ENCODE measurements at places on chromosomes 12 and 14.

GRCh38 chr12:119139448-119139847 lies 39.3 kb upstream of the HSPB8 start:
- DNase-seq: no peak

- no peak for DNase-seq
Measured at GRCh38 chr14:104101651-104102281, 16.3 kb downstream of the ASPG start.

DNA sequence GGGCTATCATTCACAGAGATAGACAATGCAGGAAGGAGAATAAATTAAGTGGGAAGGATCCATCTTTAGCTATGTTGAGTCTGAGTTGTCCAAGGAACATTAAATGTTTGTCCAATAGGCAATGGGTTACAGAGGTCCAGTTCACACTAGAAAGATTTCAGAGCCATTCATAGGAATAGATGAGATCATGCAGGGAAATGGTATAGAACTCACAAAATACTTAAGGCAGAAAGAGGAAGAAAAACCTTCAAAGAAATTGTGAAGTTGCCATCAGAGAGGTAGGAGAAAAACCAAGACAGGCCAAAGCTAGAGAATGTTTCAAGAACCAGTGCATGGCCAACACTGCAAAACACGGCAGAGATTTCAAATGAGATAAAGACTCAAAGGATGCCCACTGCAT lies 94.1 kb downstream of the PHLDA1 start:
- no peak for DNase-seq

GRCh38 chr14:106845286-106846087 lies 1319.1 kb downstream of the TMEM121 start:
- DNase-seq: no peak

DNA sequence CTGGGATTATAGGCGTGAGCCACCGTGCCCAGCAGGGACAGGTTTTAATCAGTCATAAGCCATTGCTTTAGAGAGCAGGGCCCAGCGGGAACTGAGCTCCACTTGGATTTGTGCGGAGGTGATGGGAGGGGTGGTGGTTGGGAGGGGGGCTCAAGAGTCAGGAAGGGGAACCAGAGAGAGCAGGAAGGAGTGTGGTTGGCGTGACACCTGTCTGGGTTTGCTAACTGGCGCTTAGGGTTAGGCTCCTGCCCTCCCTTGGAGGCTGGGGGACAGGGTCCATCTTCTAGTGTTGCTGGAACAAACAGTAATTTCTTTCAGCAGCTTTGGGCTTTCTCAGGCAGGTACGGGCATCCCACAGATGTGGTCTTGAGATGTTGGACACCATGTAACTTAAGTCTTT lies 7.5 kb upstream of the ALDH2 start:
- DNase-seq: no peak

- no peak for DNase-seq
Measured at GRCh38 chr12:52171950-52172512, 19.8 kb downstream of the KRT80 start.

DNA sequence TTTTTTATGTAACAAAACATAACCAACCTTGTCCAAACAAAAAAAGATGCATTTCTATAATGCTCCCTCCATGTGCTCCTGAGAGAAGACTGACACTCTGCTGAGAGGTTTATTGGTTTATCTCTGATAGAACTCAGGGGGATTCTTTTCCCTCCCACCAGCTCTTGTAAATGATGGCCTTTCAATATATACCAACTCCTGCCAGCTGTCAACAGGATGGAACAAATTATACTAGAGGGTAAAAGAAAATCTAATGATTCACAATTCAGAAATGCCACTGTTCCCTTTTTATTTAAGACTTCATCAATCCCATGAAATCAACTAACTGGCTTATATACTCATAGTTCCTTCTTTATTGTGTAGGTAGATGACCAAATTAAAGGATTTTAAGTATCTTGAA lies 25.4 kb downstream of the PSMC1 start:
- DNase-seq: no peak

GRCh38 chr12:132375747-132376463 lies 46.5 kb upstream of the GALNT9 start:
- DNase-seq: no peak

GRCh38 chr12:119412811-119413794 lies 78.6 kb downstream of the CCDC60 start:
- DNase-seq: no peak

DNA sequence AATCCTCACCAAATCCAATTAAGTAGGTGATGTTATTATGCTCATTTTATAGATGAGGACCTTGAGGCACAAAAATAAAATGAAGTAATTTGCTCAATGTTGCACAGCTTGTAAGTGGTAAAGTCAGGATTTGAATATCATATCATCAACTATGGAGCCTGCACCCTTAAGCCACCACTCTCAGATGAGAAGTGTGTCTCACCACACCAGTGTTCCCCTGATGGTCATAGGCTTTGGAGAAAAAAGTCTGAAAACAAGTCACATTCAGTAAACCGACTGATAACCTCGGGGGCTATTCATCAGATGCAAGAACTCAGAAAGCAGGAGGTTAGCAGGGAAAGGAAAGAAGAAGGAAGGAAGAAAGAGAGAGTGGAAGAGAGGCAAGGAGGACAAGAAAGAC lies 2.8 kb downstream of the TSHR start:
- no peak for DNase-seq

- no peak for DNase-seq
Measured at GRCh38 chr14:71471634-71472355, 460.4 kb upstream of the RGS6 start.

DNA sequence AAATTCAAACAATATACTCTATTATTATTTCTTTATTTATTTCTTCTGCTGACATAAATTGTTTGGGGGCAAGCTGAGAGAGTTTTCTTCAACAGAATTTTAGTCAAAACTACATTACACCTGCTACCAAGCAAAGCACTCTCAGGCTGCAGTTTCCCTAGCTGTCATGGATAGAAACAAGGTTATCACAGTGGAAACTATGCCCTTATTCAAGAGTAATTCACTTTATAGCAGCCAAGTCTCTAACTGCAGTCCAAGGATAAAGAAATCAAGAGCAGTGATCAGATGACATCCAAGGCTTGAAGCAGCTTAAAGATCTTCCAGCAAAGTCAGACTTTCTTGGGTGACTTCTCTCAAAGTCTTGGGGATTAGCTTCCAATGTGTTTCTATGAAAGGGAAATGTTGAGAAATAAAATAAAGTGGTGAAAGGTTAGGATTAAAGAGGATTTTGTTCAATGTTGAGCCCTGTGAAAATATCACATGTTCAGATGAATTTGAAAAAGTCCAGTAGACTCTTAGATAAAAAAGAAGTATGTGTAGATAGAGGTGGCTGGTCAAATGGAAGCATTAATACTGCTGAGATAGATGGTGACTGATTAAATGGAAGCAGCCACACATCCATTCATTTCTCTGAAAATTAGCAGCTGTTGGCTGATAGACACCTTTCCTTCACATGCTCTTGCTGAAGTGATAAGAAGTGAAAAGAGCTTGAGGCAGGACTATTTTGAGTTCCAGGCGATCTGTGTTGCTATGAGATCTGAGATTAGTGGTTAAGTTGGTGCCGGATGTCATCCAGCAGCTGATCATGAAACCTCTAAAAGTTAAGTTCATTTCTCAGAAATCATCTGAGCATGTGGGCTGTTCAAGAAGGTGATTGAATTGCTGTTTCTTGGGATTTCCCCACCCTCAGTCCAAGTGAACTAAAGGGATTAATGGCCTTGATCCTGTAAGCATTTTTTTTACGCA lies 257.8 kb upstream of the BTG1 start:
- no peak for DNase-seq

- no peak for DNase-seq
Measured at GRCh38 chr12:92047393-92047826, 98.2 kb downstream of the BTG1 start.

DNA sequence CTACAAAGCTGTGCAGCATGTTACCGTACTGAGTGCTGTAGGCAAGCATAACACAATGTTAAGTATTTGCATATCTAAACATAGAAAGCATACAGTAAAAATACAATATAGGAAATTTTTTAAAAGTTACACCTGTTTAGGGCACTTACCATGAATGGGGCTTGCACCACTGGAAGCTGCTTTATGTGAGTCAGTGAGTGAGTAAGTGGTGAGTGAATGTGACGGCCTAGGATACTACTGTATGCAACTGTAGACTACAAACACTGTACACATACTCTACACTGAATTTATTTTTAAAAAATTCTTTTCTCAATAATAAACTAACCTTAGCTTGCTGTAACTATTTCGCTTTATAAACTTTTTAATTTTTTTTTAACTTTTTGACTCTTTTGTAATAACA lies 82.1 kb upstream of the FSCB start:
- no peak for DNase-seq

DNA sequence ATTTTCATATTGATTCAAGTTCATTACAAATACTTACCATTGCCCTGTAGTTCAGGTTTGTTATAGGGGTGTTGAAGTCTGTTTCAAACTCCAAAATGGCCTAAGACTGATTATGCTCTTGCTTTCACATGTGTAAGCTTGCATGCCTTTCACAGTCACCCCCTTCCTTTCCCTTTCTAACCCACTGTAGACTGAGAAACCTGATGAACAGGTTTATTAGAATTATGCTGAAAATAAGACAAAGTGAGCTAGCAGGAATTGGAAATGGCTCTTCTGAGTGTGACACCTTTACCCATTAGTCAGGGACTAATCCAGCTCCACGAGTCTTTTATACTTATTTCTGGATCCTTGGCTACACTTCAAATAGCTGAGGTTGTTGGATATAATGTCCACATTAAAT lies 38.9 kb downstream of the FBXO33 start:
- no peak for DNase-seq

DNA sequence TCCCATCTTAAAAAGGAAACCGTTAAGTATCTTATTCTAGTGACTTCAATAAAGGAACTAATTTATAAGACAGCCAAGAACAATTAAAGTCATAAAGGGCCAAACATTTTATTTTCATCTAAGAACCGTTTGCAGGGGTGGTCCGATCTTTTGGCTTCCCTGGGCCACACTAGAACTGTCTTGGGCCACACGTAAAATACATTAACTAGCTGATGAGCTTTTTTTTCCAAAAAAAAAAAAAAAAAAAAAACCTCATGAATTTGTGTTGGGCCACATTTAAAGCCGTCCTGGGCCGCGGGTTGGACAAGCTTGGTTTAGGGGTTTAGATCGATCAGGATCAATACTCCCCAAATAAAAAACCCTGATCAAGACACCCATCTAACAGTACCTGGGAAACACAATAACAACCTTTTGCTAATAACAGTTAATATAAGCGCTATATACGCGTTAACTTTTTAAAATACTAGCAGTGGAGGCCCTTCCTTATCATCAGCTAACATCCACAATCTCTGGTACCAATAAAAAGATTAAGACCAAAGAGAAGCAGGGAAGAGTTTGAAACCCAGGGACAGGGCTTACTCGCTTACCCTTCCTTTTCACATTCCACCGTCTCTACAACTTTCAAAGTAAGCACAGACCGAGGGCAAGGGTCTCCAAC lies 1.1 kb downstream of the NAP1L1 start:
- DNase-seq: no peak

GRCh38 chr12:95996034-95996658 lies at the start of gene HAL:
Gene HAL, minus strand, starts transcription at chr12:95996344. Its CDS starts 434 bp downstream, at chr12:95995910.
- DNase-seq: no peak

GRCh38 chr12:89523843-89524540 lies 604 bp downstream of the GALNT4 start:
- DNase-seq: no peak

GRCh38 chr14:68254669-68255527 lies 435.3 kb downstream of the RAD51B start:
- DNase-seq: no peak

All from fibroblast of skin of left biceps (primary cell).